ENCODE measurements at places on chromosomes 6 and 20. TPM values are rescaled to one million over a fixed set of nuclear protein-coding genes. Genes with fewer than 3 reads are reported as not detected.

The PSORS1C2 gene
- polyA plus RNA-seq, result not detected

DNA sequence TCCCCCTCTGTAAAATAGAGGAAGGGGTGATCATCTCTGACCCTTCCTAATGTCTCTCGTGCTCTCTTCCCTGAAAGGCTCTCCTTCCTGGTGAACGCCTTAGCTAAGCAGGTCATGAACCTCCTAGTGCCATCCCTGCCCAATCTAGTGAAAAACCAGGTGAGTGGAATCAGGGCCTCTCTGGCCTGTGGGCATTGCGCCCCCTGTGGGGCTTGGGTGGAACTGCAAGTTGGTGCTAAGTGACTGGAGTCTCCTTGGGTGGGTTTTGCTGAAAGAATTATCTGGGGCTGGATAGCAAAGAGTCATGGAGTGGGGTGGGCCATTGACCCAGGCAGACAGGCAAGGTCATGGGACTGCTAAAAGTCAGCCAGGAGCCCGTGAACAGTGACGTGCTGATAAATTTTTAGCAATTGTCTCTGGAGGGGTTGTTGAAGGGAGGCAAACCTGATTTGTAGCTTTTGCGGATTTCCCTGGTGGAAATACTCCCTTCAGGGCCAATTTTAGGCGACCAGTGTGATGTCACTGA lies 8.9 kb downstream of the BPIFB1 start:
- DNase-seq, result no peak

- DNase-seq, result no peak
Observed at GRCh38 chr6:34393191-34393965, 909 bp upstream of the NUDT3 start.

DNA sequence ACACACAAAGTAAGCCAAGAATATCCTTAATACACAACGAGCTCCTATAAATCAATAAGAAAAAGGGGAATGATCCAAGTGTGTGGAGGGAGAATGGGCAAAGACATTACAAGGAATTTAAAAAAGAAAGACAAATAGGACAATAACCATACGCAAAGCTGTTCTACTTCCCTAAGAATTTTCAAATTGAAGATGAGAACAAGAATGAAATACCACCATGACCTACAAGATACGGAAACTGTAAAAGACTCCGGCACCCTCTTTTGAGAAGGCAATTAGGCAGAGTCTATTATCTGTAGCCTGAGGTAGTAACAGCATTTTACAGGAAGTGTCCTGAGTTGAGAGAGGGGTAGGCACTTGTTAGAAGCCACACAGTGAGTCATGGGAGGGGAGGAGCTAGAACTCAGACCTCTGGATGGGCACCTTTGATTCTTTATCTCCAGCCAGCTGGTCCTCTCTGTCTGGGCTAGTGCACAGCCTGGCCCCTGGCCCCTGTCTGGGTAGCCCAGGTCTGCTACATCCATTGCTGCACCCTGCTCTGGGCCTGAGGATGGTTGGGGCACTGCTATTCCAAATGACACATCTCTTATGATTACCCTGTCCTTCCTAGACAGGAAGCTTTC lies 15.3 kb downstream of the RSPO4 start:
- DNase-seq, result no peak

DNA sequence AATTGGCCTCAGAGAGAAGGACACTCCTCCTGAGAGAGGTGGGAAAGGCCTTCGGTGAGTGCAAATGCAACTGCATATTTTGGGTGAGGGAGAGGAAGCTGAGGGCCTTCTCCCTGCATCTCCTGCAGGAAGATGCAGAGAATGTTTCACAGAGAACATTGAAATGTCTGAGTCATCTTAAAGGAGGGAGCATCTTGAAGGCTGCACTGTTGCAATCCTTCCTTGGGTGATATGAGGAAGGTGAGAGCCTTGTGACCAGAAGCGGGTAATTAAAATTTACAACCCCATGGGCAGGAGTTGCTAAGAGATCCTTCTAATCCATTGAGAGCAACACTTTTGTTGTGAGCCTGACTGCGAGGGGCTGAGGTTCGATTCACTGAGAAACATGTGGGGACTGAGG lies 375.7 kb upstream of the MARCKS start:
- DNase-seq, result no peak

- no peak for DNase-seq
Observed at GRCh38 chr6:31053873-31054272, 43.6 kb downstream of the MUC22 start.

The FRS3 gene
- polyA plus RNA-seq, result 8.0 TPM

The HCK gene
- polyA plus RNA-seq, result 2.5 TPM

DNA sequence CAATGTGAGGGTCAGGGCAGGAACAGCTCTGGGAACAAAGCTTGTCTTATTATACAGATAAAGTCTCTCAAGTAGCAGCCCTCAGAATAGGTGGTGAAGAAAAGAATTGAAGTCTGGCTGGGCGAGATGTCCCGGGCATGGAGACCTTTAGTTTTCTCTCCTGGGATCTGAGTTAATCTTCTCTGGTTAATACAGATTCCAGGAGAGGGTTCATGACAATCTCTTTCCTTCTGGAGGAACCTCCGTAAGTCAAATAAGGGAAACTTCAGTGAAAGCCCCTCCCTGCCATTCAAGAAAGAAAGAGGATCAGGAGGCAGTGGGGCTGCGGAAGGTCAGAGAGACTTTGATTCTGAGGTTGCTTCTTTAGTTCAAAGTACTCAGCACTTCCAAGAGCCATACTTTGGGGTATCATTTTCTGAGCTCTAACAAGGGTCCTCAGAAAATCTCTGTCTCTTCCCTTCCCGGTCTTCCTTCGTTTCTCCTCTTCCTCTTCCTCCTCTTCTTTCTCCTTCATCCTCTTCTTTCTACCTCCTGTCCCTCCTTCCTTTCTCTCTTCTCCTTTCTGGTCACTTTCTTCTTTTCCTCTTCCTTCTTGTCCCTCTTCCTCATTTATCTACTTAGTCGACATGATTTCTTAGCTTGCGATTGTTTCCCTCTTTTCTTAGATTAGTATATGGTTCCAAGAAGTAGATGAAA lies 4.6 kb upstream of the ZNF184 start:
- no peak for DNase-seq

DNA sequence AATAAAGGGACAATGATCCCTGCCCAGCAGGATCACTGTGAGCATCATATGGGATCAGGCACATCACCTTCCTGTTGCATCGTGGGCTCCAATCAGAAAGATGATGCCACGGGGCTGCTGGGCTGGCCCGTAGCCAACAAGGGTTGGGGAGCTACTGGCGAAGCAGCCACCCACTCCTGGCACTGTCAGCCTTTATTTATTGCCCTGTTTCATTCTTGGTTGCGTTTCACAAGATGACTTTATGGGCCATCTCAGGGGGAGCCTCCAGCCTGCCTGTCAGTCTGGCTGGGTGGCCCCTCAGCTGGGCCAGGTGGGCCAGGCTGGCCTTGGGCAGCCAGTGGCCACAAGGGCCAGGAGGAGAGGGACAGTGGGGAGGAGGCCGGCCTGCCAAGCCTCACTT lies 17.3 kb downstream of the VSTM2L start:
- DNase-seq, result no peak

DNA sequence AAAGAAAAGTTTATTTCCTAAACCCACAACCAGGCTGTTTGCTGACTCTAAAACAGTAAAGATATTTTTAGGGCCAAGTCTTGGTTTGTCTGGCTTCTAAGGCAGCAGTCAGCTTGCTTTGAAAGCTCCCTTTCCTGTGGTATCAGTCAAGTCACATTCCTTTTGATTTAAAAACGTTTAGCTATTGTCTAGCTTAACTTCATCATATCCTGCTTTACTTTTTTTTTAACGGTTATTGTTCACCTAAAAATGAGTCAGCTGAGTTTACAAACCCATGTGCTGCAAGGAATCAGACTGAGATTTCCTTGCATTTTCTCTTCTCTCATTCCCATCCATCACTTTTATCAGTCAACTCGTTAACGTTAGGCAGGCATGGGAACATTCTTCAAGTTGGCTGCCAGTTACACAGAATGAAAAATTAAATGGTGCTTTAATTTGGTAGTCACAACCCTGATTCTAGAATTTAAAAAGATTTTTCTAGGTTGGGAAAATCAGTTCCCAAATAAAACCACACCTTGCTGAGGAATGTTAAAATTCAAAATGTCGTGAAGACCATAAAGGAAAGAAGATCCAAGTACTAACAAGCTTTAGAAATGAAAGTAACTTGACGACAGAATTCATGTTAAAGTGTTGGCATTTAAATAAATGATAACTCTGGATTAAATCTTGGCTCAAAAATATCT lies 45.9 kb downstream of the ELOVL5 start:
- no peak for DNase-seq

The APOBEC2 gene
- 0.18 TPM for polyA plus RNA-seq

DNA sequence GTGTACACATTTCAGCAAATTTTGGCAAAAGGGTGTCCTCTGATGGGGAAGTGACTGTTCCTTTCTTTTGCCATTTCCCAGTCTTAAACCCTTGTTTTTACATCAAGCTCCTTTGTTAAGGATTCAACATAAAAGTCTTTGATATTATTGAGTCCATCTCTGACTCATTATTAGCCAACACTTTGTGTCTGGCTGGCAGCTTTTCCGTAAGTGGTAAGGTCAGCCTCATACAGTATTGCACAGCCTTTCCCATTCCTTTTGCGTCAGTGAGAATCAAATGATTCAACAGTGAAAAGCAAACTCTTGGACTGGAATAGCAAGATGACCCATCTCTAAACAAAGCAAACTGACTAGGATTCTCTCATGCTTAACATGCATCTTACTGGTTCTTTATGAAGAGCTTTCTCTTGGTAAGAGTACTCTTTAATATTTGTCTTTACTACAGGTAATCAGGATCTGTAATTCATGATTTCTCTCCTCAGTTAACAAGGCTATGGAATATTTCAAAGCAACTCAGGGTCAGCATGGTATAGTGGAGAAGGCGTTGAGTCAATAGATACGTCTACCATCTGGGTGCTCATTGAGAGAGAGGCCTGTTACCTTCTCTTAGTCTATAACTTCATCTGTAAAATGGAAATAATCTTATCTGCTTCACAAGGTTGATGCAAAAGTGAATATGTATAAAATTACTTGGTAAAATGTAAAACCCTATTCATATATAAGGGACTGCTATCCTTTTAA lies 183.6 kb downstream of the PRL start:
- DNase-seq, result no peak

The ADGRG6 gene
- 31.5 TPM for polyA plus RNA-seq

- no peak for DNase-seq
Observed at GRCh38 chr6:70456735-70457134, 43.4 kb downstream of the FAM135A start.

DNA sequence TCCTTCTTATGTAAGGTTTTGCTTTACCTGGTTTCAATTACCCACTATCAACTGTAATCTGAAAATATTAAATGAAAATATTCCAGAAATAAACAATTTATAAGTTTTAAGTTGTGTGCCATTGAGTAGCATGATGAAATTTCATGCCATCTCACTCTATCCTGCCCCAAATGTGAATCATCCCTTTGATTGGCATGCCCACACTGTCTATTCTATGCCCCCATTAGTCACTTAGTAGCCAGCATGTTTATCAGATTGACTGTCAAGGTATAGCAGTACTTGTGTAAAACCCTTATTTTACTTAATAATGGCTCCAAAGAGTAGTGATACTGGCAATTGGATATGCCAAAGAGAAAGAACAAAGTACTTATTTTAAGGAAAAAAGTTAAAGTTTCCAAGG lies 403.8 kb downstream of the ADGRB3 start:
- DNase-seq, result no peak

GRCh38 chr20:47358039-47358671 lies 1.7 kb upstream of the ZMYND8 start:
- DNase-seq, result no peak

The FGD2 gene
- 1.4 TPM for polyA plus RNA-seq

GRCh38 chr6:107670792-107671199 lies 153.3 kb downstream of the SCML4 start:
- no peak for DNase-seq

DNA sequence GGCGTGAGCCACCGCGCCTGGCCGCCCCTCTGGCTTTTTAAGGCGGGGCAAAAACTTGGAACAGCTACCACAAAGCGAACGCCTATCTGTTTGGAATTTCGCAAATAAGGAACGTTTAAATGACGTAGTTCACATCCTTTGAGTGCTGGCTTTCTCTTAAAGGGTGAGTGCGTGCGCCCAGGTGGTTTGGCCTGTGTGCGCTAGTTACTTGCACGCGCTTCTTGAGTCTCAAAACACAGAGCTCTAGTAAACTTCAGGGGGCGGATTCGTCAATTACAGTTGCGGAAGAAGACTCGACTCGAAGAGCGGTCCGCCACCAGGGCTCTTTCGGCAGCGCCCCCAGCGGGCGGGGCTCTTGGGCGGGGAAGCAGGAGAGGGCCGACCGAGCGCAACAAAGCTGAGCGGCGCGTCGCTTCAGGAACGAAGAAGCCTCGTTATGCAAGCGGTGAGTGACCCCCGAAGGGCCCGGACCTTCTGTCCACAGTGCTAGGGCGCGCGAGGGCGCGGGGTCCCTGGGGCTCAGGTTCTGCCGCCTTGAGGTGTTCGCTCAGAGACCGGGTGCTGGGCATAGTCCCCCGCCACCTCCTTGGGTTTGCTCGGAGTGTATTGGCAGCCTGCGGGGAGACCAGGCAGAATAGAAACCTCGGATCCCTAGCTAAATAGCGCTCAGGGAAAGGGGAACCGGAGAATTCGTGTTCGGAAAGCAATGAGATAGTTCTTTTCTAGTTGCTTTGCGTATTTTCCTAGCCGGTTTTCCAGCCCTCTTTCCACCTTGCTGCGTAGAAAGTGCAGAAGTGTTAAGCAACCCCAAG lies at the start of gene SYCP2L:
TSS of gene SYCP2L (plus strand) at position 362 of the 812 bp plus-strand sequence. CDS start at position 437, 75 bp downstream.
- DNase-seq, result no peak

DNA sequence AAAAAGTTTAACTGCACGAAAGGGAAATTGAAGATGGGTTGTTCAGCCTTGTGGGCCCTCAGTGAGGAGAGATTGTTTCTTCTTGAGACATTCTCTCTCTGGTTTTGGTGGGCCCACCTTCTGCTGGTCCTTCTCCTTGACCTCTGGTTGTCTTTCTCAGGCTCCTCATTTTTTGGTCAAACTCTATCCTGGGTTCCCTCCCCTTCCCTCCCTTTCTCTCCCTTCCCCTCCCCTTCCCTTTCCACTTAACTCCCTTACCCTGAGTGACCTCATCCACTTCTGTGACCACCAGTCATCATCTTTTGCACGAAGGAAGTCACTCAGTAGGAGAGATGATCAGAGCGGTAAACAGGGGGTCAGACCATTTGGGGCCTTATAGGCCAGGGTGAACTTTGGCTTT lies 71.5 kb upstream of the RALY start:
- DNase-seq, result no peak

DNA sequence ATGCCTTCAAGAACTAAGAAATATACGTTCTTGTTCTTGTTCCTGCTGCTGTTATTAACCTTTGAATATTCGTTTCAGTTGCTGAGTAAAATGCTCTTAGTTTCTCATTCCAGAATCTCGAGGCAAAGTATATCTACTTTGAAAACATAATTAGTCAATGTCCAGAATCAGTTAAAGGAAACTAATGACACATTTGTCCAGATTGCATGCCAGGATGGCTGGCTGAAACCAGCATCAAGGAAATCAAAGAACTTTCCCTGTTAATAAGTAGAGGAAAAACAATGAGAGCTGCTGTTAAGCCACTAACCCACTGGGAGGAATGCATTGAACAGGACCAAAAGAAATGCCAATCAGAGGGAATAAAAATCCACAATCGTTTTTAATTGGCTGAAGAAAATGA lies 196.9 kb downstream of the ALDH8A1 start:
- DNase-seq, result no peak

- DNase-seq, result no peak
Observed at GRCh38 chr6:3592371-3592941, 135.6 kb upstream of the SLC22A23 start.

Data from right renal pelvis (tissue), 4 donors.